Stimulated activated naive CD4-positive, alpha-beta T cell (primary cell): ENCODE measurements at places on chromosomes 11 and 22.

DNA sequence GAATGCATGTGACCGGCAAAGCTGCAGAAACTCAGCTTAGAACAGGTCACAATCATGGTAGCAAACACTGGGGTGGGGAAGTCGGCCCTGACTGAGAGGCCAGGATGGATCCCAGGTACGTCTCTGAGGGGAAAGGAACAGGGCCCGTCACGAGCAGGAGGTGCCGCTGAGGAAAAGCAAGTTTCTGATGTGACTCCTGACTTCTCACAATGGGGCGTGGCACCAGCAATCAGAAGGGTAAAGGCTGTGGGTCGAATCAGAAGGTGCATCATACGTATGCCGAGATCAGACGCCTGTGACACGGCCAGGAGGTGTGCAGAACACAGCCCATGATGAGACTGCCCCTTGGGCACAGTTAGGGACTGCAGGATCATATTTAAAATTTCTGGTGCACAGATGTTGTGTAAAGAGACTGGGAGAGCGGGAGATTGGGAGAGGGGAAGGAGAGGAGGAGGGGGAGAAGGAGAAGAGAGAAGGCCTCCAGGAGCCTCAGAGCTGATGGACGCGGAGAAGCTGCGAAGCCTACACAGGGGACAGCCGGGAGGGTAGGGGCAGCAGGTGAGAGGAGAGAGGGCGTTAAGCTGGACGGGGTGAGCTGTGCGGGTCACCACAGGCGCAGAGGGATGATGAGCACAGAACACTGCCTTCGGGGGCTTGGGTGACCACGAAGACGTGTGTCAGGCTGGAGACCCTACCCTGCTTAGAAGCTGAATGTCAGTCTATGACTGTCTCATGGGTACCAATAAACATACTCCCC lies 30.7 kb downstream of the KRTAP5-5 start:
- no peak for DNase-seq

GRCh38 chr11:103257360-103257759 lies 148.1 kb downstream of the DYNC2H1 start:
- no peak for DNase-seq

- DNase-seq, result no peak
Measured at GRCh38 chr11:60887556-60887955, 18.8 kb downstream of the PRPF19 start.

DNA sequence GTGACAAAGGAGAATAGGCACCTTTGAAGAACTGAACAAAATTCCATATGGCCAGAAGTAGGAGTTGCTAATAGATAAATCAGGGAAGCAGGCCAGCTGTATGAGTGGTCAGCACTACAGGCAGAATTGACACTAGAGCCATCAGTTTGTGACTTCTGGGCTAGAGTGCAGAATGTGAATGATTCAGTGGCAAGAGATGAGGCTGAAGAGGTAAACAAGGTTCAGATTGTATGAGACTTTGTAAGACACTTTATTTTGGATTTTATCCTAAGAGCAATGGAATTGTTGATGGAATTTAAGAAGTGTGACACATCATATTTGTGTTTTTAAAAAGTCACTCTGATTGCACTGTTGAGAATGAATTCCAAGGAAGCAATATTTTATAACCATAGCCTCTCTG lies 12.9 kb downstream of the BIRC3 start:
- no peak for DNase-seq

GRCh38 chr11:76672431-76673175 lies 2.1 kb upstream of the LRRC32 start:
- no peak for DNase-seq

DNA sequence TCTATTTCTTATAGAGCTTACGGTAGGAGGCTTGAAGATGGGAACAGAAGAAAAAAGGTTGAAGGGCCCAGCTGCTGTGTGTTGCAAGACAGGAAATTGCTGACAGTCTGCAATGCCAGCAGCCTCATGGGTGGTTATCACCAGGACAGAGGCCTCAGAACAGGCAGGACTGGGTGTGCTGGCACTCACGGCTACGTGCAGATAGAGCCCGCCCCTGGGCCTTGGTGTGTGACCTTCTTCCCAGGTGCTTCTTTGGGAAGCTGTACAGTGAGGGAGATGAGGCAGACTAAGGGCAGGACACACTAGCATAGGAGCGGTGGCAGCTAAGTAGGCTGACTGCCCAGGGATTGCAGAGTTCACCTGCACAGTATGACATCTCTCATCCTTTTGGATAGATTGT lies 12.6 kb downstream of the PRAME start:
- no peak for DNase-seq

GRCh38 chr11:108197351-108197750 lies 25.1 kb downstream of the NPAT start:
- peak; percentile 1 for DNase-seq

- DNase-seq, result peak; percentile 32
Measured at GRCh38 chr11:110295531-110296225, 736 bp downstream of the RDX start.

DNA sequence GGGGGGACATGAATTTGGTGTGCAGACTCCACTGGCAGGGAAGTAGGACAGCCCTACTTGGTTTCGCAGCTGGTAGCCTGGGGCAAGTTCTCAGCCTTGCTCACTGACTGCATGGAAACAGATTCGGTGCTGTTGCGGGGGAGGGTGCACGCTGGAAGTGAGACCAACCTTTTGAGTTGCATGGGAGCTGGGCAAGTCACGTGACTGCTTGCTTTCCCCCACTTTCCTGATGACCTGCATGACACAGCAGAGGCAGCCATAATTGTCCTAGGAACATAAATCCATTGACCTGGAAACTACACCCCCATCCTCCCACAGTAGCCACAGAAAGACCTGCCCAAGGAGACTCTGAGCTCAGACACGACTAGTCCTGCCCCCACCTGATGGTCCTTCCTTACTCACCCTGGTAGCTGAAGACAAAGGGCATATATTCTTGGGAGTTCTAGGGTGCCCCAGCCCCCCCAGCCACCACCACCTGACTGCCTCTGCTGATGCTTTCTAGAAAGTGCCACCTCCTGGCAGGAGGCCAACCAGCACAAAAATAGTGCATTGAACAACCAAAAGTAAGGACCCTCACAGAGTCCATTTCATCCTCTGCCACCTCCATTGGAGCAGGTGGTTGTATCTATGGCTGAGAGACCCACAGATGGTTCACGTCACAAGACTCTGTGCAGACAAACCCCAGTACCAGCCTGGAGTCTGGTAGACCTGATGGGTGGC lies 4.1 kb upstream of the HBG2 start:
- no peak for DNase-seq

DNA sequence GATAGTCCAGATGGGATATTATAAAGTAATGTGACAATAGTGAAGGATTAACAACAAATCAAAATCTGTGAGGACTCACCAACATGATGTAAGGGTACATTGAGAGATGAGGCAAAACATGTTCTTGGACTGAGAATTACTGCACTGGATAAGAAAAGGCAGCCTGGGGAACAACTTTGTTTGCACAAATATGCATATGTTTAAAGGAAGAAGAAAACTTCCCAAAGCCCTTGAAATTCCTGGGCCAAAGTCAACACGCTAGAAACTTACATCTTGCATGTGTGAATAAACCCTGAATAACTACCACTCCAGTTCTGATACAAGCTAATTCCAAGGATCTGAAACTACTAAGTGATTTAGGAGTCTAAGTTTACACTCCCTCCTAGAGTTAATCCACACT lies 1.1 kb downstream of the OR52A5 start:
- no peak for DNase-seq

- DNase-seq, result no peak
Measured at GRCh38 chr11:1943576-1943975, 3.6 kb upstream of the MRPL23 start.

GRCh38 chr22:36399472-36399778 lies 11.7 kb upstream of the MYH9 start:
- DNase-seq, result no peak

GRCh38 chr11:131914361-131914774 lies 544.0 kb downstream of the NTM start:
- no peak for DNase-seq

- no peak for DNase-seq
Measured at GRCh38 chr22:49525801-49526535, 301.7 kb downstream of the BRD1 start.

- no peak for DNase-seq
Measured at GRCh38 chr11:68057807-68058206, 19.0 kb downstream of the TCIRG1 start.

DNA sequence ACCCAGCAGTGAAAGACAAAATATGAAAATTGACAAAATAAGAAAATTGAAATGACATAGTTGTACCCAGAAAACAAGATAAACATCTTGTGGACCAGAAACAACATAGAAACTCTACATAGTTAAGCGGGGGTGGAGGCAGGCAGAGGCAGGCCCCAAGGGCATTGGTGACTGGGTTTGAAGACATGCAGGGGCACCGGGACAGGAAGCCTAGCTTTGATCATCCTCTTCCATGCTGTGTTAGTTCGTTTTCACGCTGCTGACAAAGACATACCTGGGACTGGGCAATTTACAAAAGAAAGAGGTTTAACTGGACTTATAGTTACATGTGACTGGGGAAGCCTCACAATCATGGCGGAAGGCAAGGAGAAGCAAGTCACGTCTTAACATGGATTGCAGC lies 33.5 kb upstream of the CRTAM start:
- DNase-seq, result no peak

GRCh38 chr11:1088927-1089737 lies 14.5 kb downstream of the MUC2 start:
- DNase-seq, result no peak

- DNase-seq, result no peak
Measured at GRCh38 chr11:100790073-100790472, 103.0 kb downstream of the ARHGAP42 start.

DNA sequence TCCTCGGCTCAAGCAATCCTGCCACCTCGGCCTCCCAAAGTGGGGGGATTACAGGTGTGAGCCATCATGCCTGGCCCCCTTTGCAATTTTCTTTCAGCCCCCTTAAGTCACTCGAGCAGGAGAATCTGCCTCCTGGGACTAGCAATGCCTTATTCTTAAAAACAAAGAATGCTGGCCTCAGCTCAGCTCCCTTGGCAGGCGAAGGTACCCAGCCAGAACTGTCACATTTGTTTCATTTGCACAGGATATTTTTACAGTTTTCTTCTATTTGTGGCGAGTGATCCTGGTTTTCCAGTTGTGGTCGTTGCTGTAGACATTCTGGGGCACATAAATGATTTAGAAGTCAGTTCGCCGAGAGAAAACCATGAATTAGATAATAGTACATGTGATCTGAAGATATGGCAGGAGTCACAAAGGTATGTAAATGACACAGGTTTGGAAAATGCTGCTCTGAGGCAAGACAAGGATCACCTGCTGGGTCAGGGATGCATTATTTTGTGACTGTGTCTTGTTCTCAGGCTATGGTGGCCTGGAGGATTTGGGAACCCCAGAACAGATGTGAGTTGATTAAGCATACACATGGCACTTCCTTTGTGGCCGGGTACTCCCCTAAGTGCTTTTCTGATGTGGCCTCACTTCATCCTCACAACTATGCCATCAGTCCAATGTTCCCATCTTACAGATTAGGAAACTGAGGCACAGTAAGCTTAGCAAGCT lies 51.2 kb upstream of the SLC22A12 start:
- DNase-seq, result no peak

GRCh38 chr11:69682681-69683326 lies 7.7 kb upstream of the LTO1 start:
- no peak for DNase-seq

GRCh38 chr11:1301220-1302000 lies 8.0 kb downstream of the TOLLIP start:
- DNase-seq, result no peak
